ENCODE measurements at places on chromosomes 11 and 22. TPM values are rescaled to one million over a fixed set of nuclear protein-coding genes. Genes with fewer than 3 reads are reported as not detected.
A peak's percentile ranks its signal among the peaks of the same experiment; 100 is the strongest.

- no peak for DNase-seq
These were observed 34.9 kb downstream of the SCUBE1 start for GRCh38 chr22:43308060-43308830.

DNA sequence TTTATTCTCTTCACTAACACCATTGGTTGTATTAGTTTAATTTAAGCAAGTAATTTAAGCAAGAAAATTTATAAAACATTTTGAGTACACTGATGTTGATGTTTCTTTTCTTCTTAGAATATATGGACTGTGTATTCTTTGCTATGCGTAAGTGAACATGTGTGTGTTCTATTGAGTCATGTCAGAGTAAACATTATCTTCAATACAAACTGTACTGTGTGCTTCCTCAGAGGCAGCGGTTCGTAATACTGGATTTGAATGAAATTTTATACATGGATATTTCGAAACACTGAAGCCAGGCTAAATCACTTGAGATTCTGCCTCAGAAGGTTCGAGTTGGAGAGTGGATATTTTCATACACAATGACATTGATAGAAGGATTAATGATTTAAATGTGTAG lies 452.6 kb downstream of the LUZP2 start:
- no peak for DNase-seq

DNA sequence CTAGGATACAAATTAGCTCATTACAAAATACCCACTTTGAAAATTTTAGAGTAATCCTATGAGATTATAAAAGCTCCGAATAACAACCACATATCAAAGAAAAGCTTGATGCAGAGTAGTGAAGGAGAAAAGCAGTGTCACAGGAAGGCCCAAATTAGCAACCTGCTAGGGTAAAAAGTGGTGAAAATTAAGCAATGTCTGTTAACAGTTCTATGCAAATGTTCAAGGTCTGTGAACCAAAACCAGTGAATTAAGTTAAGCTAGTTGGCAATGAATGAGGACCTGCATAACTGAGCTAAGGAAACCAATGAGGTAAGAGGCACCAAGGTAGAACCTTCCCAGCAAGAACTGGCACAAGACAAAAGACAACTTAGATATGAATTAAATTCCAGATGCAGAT lies 29.6 kb downstream of the PRDM10 start:
- DNase-seq = no peak

DNA sequence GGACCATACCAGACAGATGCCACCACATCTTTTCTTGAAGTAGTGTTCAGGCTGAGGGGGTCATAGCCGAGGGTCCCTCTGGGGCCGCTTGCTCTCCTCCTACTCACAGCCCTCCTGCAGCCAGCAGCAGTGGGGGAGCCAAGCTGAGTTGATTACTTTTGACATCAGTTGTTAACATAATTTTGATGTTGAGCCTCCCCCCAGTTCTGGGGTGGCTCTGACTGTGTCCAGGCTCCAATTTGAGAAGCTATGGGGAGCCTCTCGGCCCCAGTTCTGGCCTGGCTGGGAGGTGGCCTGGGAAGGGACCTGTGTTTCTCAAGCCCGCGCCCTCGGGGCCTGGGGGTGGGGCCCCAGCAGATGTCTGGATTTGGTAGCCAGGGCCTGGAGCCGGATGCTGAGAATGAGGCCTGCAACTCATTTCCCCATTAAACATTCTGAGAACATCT lies 47.9 kb downstream of the KCNQ1OT1 start:
- DNase-seq = peak; percentile 49

DNA sequence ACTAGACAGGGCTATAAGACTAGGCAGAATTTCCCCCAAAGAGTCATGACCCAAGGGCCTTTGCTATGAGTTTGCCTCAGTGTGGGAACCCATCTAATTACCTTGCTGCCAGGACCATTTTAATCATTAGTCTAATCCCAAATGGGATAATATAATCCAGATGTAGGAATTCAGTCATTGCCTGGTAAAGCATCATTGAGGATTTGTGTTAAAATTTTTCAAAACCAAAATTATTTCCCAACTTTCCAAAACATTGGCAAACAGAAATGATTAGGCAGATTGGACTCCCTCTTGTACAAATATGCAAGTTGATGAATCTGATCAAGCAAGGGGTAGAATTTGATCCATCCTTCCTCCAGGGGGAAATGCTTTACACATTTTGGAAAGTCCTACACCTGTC lies 16.2 kb upstream of the MMP13 start:
- DNase-seq = no peak

- no peak for DNase-seq
These were observed 11.2 kb downstream of the RTN4RL2 start for GRCh38 chr11:57471496-57471895.

- DNase-seq = no peak
These were observed 81.4 kb downstream of the TBC1D22A start for GRCh38 chr22:46843821-46844255.

GRCh38 chr22:27866135-27867084 lies 52.6 kb downstream of the PITPNB start:
- DNase-seq = no peak

DNA sequence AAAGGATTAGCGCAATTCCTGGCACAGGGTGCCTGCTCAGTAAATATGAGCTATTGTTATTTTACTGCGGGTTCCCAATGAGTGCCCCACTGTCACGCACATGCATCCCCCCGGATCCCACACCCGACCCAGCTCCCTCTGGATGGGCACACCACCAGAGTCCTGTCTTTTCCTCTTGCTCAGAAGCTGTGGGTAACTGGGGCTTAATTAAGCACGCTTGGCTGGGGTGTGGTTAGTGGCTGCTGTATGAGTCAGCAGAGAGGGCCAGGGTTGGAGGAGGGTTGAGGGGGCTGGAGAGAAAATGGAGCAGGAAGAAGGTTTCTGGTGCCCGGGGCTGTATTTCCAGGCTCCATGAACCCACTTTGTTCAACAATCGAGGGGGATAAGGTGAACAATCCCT lies 30.3 kb upstream of the NECTIN1 start:
- DNase-seq = no peak

DNA sequence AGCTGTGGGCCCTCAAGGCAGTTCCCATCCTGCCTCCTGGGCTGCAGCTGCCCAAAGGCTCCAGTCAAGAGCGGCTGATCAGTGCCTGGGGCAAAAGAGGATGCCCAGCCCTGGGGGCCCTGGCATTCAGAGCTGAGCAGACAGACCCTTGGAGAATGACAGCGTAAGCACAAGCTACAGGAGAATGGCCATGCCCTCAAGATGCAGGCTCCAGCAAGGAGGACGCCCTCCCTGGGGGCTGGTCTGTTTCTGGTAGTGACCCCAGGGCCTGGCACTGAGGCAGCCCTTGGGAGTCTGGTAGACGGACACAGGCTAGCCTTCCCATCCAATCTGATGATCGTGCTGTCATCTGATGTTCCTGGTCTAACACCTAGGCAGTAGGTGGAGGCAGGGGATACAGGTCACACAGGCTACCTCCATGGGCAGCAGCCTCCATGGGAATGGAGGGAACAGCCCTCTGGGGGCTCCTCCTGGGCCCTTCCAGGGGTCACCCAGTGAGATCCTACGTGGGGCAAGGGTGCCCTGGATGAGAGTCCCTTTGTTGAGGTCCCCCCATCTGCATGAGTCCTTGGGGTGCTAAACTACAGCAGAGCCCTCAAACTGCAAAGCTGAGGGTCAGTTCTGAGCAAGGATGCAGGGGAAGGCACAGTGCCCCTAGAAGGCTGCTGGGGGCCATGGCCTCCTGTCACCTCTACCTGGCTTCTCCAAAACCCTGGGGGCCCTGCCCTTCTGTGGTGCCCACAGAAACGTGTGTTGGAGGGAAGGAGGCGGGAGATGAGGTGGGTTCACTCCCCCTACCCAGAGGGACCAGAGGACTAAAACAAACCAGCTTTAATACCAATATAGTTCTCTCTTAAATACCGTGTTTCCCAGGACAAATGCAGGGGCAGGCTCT lies 10.2 kb upstream of the SF1 start:
- no peak for DNase-seq

GRCh38 chr11:130729678-130730300 lies 186.5 kb downstream of the SNX19 start:
- DNase-seq = no peak

GRCh38 chr11:68816917-68817419 lies 24.7 kb downstream of the CPT1A start:
- DNase-seq = no peak

Gene GPHA2
- not detected for total RNA-seq

Gene ROBO4
- total RNA-seq = 20.7 TPM

Gene CRYBB3
- not detected for total RNA-seq

Gene SREBF2
- total RNA-seq = 74.5 TPM

Gene LMO1
- total RNA-seq = 2.3 TPM

Gene C1QTNF5
- 14.4 TPM for total RNA-seq

All from left ventricle myocardium inferior (tissue), 1 donor.